ENCODE measurements at places on chromosomes 12 and 14.

DNA sequence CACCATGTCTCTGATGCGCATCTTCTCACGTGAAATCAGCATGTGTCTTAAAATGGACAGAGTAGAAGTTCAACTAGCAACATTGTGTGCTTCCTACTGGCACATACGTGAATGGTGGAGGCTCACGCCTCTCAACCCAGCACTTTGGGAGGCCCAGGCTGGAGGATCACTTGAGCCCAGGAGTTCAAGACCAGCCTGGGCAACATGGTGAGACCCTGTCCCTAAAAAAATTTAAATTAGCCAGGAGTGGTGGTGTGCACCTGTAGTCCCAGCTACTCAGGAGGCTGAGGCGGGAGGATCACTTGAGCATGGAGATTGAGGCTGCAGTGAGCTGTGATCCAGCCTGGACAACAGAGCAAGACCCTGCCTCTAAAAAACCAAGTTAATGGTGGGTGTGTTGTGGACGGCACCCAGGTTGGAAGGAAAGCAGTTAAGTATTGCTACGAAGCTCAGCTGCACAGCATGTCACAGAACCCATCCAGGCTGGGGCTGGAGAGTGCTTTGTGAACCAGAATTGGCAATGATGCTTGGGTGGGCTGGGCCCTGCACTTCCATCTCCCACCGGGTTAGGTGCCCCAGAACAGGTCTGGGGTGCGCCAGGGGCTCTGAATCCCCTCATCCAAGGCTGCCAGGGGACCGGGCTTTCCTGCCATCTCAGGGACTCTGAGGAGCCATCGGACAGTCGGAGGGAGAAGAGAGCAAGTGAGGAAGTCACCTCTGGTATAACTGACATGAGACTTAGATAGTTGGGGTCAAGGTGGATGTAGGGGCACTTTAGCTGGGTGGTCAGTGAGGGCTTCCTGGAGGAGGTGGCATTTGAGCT, 33.0 kb upstream of the ULK1 start:
- H3K27ac ChIP-seq: no peak overlapping the region
- no peaks in the 10 kb centered on the region for H3K36me3 ChIP-seq

DNA sequence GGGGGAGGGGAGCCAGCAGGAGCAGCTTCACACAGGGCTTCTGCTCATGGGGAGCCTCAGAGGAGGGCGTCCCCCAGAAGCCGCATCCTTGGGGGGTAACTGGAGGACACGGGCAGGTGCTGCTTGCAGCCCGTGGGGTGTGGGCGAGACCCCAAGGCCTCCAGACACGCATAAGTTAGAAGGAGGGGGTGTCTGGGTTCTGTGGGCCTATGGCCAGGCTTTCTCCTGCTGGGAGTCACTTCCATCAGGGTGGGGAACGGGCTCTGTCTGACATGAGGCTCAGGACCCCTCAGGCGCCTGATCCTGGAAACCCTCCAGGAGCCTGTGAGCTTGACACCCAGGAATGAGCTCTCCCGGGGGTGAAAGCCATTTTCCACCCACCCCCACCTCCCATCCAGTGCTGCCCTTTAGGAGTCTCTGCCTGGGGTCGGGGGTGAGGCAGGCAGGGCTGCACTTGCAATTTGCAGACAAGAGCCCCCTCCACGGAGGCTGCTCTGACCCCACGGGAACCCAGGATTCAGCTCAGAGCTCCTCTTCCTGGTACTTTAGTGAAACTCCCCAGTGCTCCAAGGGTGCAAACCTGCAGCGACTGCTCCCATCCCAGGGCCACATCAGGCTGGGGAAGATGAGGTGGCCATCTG, 325.7 kb downstream of the ADGRD1 start:
- no peak overlapping the region for H3K27ac ChIP-seq
- peaks cover 9% of the 10 kb centered on the region for H3K27me3 ChIP-seq
- H3K4me1 ChIP-seq: no peaks in the 10 kb centered on the region
- no peak for DNase-seq
- no peak overlapping the region for H3K4me3 ChIP-seq

GRCh38 chr12:103806803-103807202, 34.2 kb downstream of the NT5DC3 start:
- H3K27ac ChIP-seq: no peak overlapping the region
- no peaks in the 10 kb centered on the region for H3K27me3 ChIP-seq
- peaks cover 20% of the 10 kb centered on the region for H3K36me3 ChIP-seq

GRCh38 chr12:53004582-53004981, 1.7 kb upstream of the EIF4B start:
- no peak overlapping the region for H3K27ac ChIP-seq
- DNase-seq: no peak
- no peaks in the 10 kb centered on the region for H3K4me1 ChIP-seq
- H3K27me3 ChIP-seq: peaks cover 6% of the 10 kb centered on the region
- H3K36me3 ChIP-seq: no peaks in the 10 kb centered on the region

DNA sequence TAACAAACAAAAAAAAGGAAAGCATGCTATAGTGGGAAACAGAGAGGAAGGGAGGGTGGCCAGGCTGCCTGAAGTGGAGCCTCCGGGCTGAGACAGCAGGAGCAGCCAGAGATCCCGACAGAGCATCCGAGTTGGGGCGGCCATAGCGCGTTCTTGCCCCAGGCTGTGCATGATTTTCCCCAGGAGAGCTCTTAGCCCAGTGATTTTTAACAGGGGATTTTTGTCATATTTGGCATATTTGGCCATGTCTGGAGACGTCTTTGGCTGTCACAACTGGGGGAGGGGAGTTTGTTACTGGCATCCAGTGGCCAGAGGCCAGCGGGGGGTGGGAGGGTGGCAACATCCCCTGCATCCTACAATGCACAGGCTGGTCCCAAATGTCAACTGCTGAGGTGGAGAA, 23.6 kb downstream of the BDKRB1 start:
- H3K36me3 ChIP-seq: no peaks in the 10 kb centered on the region
- peaks cover 17% of the 10 kb centered on the region for H3K4me1 ChIP-seq
- no peak overlapping the region for H3K4me3 ChIP-seq
- no peak overlapping the region for H3K27ac ChIP-seq
- DNase-seq: no peak

GRCh38 chr12:121522971-121523370, 57.9 kb downstream of the KDM2B start:
- DNase-seq: no peak
- H3K36me3 ChIP-seq: no peaks in the 10 kb centered on the region
- H3K4me3 ChIP-seq: no peak overlapping the region
- H3K27me3 ChIP-seq: no peaks in the 10 kb centered on the region

DNA sequence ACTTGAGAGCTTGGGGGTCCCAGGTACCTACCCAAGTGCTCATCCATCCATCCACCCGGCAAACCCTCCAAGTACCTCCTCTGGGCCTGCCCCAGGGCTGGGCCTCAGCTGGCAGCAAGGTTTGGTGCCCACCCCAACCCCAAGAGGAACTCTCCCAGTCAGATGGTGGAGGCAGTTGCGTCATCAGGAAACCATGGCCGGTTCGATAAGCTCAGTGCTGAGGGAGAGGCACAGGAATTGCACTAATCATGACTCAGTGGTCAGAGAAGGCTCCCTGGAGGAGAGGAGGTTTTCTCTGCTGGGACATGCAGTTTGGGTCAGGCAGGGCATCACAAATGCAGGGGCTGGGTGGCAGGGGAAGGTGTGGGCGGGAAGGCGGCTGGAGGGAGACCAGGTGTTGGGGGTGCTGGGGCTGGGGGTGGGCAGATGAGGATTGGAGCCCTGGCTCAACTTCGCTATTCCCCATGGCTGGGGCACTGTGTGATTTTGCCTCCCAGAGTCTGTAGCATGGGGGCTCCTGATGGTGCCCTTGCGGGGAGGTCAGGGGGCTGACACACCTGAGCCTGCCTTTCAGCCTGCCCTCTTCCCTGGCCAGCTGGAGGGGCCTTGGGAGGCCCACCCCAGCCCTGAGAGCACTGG, 32.2 kb downstream of the SH2B3 start:
- DNase-seq: no peak
- peak overlapping the region; percentile 39 for H3K27ac ChIP-seq
- peaks cover 38% of the 10 kb centered on the region for H3K4me1 ChIP-seq
- no peak overlapping the region for H3K4me3 ChIP-seq
- H3K36me3 ChIP-seq: no peaks in the 10 kb centered on the region
- H3K27me3 ChIP-seq: no peaks in the 10 kb centered on the region

DNA sequence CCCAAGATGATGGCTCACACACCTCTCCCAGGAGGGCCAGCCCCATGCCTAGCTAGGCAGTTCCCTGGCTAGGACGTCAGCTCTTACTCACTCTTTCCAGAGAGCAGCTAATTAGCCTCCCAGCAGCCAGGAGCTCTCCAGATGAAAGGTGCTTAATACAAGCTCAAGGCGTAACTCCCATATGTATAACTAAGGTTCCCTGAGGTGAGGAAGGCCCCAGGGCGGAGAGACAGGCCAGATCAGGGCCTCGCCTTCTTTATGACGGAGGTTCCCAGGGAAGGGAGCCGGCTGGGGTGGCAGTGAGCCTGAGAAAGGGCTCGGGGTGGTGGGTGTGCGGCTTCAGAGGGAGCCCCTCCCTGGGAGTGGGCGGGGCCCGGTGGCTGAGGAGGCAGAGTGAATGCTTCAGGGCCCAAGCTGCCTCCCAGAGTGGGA, 26.4 kb upstream of the ZFP36L1 start:
- no peak overlapping the region for H3K4me3 ChIP-seq
- H3K4me1 ChIP-seq: peaks cover 36% of the 10 kb centered on the region
- DNase-seq: no peak

- H3K27me3 ChIP-seq: no peaks in the 10 kb centered on the region
- no peaks in the 10 kb centered on the region for H3K4me1 ChIP-seq
- H3K4me3 ChIP-seq: no peak overlapping the region
- H3K36me3 ChIP-seq: no peaks in the 10 kb centered on the region
- H3K27ac ChIP-seq: no peak overlapping the region
- no peak for DNase-seq
Observed at GRCh38 chr12:107264667-107265066, 171.3 kb upstream of the CRY1 start.

GRCh38 chr12:79373896-79374499, 316.8 kb downstream of the PAWR start:
- H3K27me3 ChIP-seq: no peaks in the 10 kb centered on the region

DNA sequence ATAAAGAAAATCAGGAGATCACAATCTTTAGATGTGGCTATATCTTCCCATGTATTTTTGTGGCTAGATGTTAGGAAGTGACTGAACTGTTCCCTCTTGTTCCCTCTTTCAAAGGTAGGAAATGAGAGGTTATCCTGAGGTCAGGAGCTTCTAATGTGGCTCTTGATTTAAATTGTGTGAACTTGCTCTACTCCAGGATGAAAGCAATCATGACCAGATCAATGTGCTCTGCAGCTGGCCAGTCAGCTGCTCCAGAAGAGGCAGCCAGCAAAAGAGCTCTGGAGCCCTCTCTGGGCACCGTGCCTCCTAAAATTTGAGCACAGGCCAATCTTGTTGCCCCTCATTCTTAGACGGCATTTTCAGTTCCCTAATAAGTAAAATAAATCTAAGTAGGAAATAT, 32.0 kb downstream of the CDK17 start:
- H3K27ac ChIP-seq: no peak overlapping the region
- no peak for DNase-seq
- no peaks in the 10 kb centered on the region for H3K27me3 ChIP-seq
- peaks cover 27% of the 10 kb centered on the region for H3K4me1 ChIP-seq

DNA sequence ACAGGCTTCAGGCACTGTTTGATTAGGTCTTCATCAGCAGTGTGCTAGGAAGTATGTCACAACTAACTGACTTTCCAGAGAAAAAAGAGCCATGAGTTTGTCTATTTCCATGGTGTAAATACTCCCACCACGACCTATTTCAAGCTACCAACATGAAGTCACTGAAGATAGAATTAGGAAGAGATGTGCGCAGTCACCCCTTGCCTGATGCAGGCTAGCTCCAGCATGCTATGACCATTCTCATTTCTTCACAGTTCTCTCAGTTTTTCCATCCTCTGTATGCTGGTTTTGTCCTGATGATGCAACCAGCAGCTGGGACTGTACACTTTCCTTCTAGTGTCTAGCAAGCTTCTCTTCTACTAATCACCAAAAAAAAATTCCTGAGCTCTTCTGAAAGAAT, 191.6 kb upstream of the NUDT4 start:
- no peaks in the 10 kb centered on the region for H3K27me3 ChIP-seq
- no peaks in the 10 kb centered on the region for H3K36me3 ChIP-seq
- peaks cover 21% of the 10 kb centered on the region for H3K4me1 ChIP-seq
- no peak for DNase-seq
- H3K4me3 ChIP-seq: no peak overlapping the region
- H3K27ac ChIP-seq: no peak overlapping the region

DNA sequence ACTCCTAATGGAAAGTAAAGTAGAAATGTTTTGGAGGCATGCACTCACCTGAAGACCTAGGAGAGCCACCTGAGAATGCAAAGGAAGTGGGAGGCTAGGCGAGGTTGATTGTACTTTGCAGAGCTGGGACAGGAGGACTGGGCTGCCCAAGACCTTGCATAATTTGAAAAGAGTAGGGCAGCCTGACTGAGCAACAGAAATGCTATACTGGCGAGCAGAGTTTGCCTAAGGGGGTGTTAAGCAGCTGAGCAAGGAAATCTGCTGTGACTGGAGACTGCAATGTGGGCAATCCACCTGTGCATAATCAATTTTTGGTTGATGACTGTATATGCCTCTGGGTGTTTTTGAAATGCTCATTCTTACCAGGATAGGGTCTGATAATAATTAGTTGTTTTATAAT, 834.1 kb downstream of the TRHDE start:
- DNase-seq: no peak
- no peaks in the 10 kb centered on the region for H3K4me1 ChIP-seq
- H3K27me3 ChIP-seq: no peaks in the 10 kb centered on the region
- H3K27ac ChIP-seq: no peak overlapping the region
- H3K36me3 ChIP-seq: no peaks in the 10 kb centered on the region

DNA sequence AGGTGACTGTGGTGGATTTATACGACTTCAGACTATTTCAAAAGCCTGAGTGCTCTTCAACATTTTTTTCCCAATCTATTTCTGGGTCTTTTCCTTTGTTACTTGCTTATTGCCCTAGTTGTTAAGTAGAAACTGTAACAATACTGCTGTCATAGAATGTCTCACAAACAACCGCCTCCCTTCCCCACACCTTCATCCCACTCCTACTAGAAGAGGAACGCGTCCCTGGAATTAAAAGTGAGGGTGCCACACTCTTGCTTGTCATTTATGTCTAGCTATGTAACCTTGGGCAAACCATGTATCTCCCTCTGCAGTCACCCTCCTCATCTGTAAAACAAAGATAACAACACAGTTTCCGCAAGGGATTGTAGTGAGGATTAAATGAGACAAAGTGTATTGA, 8.6 kb downstream of the BRAP start:
- H3K4me3 ChIP-seq: no peak overlapping the region
- no peaks in the 10 kb centered on the region for H3K4me1 ChIP-seq
- H3K27me3 ChIP-seq: no peaks in the 10 kb centered on the region

- H3K27me3 ChIP-seq: no peaks in the 10 kb centered on the region
Observed at GRCh38 chr12:127579446-127579845, 687.5 kb upstream of the TMEM132C start.

- H3K27me3 ChIP-seq: no peaks in the 10 kb centered on the region
- DNase-seq: no peak
- no peaks in the 10 kb centered on the region for H3K36me3 ChIP-seq
- H3K27ac ChIP-seq: no peak overlapping the region
- H3K4me1 ChIP-seq: peaks cover 4% of the 10 kb centered on the region
- H3K4me3 ChIP-seq: no peak overlapping the region
Observed at GRCh38 chr12:131139363-131140068, 185.8 kb downstream of the ADGRD1 start.

- H3K4me1 ChIP-seq: peaks cover 35% of the 10 kb centered on the region
- peak overlapping the region; percentile 79 for H3K27ac ChIP-seq
Observed at GRCh38 chr14:64715628-64716412, 11.6 kb downstream of the PLEKHG3 start.

Data from tibial nerve (tissue), 4 donors.